ENCODE measurements at places on chromosomes 7 and 10.

DNA sequence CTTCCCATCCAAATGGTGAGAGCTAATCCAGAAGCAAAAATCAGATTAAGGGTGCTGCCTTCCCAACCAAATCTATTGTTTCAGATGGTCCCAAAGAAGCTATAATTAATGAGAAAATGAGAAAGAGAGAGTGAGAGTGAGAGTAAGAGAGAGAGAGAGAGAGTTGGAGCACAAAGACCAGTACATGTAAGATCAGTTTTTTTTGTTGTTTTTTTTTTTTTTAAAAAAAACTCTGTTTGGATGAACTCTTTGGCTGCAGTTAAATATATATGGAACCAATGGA is 305.6 kb downstream of the PTEN start:
- no peak overlapping the region for H3K4me3 ChIP-seq
- peaks cover 26% of the 10 kb centered on the region for H3K4me1 ChIP-seq
- no peak overlapping the region for H3K27ac ChIP-seq
- no peak for DNase-seq
- peaks cover 3% of the 10 kb centered on the region for H3K27me3 ChIP-seq

DNA sequence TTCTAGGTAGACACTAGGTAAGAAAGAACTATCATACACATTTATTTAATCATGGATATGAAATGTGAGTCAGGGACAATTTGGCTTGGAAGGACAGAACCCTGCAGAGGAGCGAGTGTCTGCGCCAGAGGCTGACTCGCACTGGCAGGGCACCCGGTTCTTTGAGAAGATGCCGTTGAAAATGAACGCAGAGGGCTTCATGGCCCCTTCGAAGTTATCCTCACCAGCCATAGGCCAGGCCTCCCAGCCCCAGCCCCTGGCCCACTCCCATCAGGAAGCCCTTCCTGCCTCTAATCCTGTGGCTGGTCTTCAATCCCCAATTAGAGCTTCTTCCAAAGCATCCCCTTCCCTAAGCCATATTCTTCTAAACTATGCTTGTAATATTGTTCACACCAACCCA is 239.8 kb downstream of the TCERG1L start:
- H3K27ac ChIP-seq = no peak overlapping the region
- DNase-seq = no peak
- no peaks in the 10 kb centered on the region for H3K4me1 ChIP-seq
- no peaks in the 10 kb centered on the region for H3K36me3 ChIP-seq
- no peak overlapping the region for H3K4me3 ChIP-seq

- H3K27ac ChIP-seq = peak within 1 kb of the TSS; percentile 5
- DNase-seq = peak; percentile 45
- no peaks in the 10 kb centered on the region for H3K36me3 ChIP-seq
- peaks cover 14% of the 10 kb centered on the region for H3K4me1 ChIP-seq
- H3K27me3 ChIP-seq = peaks cover 84% of the 10 kb centered on the region
- peak within 1 kb of the TSS; percentile 83 for H3K4me3 ChIP-seq
These were observed at the start of gene PRR15 for GRCh38 chr7:29563590-29564495. TSS of gene PRR15 (plus strand) at chr7:29563835. CDS start at chr7:29566330, 2,495 bp downstream.

DNA sequence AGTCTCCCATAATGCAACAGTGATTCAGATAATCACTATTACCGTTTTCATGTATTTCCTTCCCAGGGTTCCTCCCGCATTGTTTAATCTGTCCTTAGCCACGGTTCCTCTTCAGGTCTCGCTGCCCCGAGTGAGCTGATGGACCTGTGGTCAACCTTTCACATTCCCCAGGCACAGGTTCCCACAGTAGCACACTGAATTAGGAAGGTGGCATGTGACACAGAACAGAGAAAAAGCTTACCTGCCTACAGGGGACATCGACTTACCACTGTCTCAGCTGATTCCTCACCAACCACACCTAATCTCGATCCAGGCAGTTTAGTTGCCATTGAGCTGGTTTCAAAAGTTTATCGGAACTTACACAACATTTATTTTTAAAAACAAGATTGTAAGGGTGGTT is 72.2 kb downstream of the MTURN start:
- peaks cover 3% of the 10 kb centered on the region for H3K27me3 ChIP-seq
- H3K27ac ChIP-seq = no peak overlapping the region
- no peak overlapping the region for H3K4me3 ChIP-seq
- no peaks in the 10 kb centered on the region for H3K36me3 ChIP-seq

- no peak for DNase-seq
- H3K27ac ChIP-seq = no peak overlapping the region
- peaks cover 14% of the 10 kb centered on the region for H3K4me1 ChIP-seq
- no peaks in the 10 kb centered on the region for H3K36me3 ChIP-seq
- H3K27me3 ChIP-seq = no peaks in the 10 kb centered on the region
These were observed 85.5 kb upstream of the LRRC4 start for GRCh38 chr7:128116740-128117139.

DNA sequence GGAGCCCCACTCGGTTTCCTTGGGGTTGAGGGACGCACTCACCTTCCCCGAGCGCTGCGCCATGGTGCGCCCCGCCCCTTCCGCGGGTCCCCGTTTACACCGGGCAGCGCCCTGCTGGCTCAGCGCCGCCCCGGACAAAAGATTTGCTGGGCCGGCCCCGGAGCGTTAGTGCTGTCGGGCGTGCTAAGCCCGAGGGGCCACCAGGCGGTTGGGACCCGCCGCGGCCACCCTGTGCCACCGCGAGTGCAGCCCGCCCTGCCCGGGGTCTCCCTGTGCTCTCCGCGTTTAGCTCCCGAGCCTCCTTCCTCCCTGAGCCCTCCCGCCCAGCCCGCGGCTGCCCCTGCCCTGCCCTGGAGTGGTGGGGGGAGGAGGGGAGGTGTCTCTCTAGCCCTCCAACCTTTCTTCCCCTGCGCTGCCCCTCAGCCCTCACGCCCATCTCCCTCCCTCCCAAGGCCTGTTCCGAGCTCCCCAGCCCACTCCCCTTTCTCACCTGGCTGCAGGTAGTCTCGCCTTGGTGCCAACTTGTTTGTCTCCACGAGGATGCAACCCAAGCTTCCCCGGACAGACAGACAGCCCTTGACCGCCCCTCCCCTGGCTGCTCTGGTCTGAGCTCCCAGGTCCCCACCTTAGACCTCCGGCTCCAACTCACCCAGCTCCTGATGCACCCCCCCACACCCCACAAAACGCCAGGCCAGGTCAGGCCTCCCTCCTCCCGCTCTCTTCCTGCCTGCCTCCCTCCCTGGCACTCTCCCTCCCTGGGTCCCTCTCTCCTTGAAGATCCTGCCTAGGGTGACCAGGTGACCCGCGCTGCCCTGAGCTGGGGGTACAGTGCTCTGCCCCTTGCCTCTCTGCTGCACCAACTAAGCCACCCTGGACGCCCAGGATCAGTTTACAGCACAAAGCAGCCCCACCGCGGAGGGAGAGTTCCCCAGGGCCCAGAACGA is at the start of gene CRYGN:
Gene CRYGN (minus strand): TSS at position 287 of the 944 bp plus-strand sequence. CDS start 224 bp downstream, at position 63.
- H3K36me3 ChIP-seq = no peaks in the 10 kb centered on the region
- peaks cover 24% of the 10 kb centered on the region for H3K4me1 ChIP-seq
- peak within 1 kb of the TSS; percentile 66 for H3K4me3 ChIP-seq
- DNase-seq = no peak
- H3K27ac ChIP-seq = peak within 1 kb of the TSS; percentile 68

GRCh38 chr7:136803028-136803427 is 65.4 kb upstream of the CHRM2 start:
- no peak overlapping the region for H3K27ac ChIP-seq
- H3K4me3 ChIP-seq = no peak overlapping the region
- no peaks in the 10 kb centered on the region for H3K27me3 ChIP-seq
- no peaks in the 10 kb centered on the region for H3K36me3 ChIP-seq
- H3K4me1 ChIP-seq = no peaks in the 10 kb centered on the region

DNA sequence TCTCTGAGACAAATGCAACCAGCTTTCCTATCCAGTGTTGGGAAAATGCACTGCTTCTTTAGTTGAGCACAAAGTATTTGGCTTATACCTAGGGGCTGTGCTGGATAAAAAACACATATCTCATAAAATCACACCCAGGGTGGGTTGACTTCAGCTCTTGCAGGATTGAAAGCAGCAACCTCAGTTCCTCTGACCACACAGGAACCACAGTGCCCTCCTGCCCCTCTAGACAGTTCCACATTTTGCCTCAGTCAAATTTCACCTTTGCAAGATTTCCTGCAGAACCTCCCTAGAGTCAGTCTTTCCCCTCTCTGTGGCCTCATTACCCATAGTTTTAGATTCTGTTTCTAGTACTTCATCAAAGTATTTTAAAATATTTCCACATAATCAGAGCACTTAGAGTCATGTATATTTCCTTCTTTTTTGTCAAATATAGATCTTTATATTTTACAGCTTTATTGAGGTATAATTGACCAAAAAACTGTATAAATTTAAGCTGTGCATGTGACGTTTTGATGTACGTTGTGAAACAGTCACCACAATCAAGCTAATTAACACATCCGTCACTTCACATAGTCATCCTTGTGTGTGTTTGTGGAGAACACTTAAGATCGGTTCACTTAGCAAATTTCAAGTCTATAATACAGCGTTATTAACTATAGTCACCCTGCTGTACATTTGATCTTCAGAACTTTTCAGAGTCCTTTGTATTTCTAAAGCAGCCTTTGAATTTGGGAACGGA is 37.0 kb upstream of the EGR2 start:
- peaks cover 48% of the 10 kb centered on the region for H3K4me1 ChIP-seq
- no peaks in the 10 kb centered on the region for H3K36me3 ChIP-seq
- no peaks in the 10 kb centered on the region for H3K27me3 ChIP-seq
- peak overlapping the region; percentile 68 for H3K27ac ChIP-seq

- no peaks in the 10 kb centered on the region for H3K4me1 ChIP-seq
- no peak for DNase-seq
- H3K36me3 ChIP-seq = no peaks in the 10 kb centered on the region
- no peak overlapping the region for H3K4me3 ChIP-seq
These were observed 26.6 kb downstream of the FGF8 start for GRCh38 chr10:101749047-101750016.

DNA sequence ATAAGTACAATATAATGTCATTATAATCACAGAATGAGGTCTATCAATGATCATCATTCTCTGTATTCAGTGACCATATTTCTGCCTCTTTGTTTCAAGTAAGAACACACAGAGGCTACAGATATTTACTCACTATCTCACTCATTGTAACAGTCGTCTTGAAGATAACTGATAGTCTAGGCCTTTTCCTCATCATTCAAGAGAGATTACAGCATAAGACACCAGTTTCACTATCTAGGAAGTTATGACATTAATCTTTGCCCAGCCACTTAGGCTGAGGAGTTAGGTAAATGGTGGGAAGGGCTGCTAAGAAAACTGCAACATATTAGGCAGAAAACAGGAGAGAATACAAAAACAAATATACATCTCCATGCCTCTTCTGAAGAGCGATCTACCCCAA is 125.3 kb downstream of the CHCHD3 start:
- no peaks in the 10 kb centered on the region for H3K4me1 ChIP-seq
- no peak for DNase-seq
- no peak overlapping the region for H3K4me3 ChIP-seq
- H3K27ac ChIP-seq = no peak overlapping the region
- peaks cover 5% of the 10 kb centered on the region for H3K36me3 ChIP-seq

GRCh38 chr10:35133586-35133985 is 6.9 kb downstream of the CREM start:
- H3K36me3 ChIP-seq = peaks cover 7% of the 10 kb centered on the region
- peaks cover 57% of the 10 kb centered on the region for H3K4me1 ChIP-seq
- H3K27me3 ChIP-seq = no peaks in the 10 kb centered on the region
- DNase-seq = no peak

GRCh38 chr10:15168786-15169554 is 477 bp upstream of the NMT2 start:
- peaks cover 3% of the 10 kb centered on the region for H3K36me3 ChIP-seq
- peaks cover 42% of the 10 kb centered on the region for H3K4me1 ChIP-seq
- H3K4me3 ChIP-seq = peak overlapping the region; percentile 76
- H3K27me3 ChIP-seq = no peaks in the 10 kb centered on the region
- peak; percentile 91 for DNase-seq
- peak overlapping the region; percentile 84 for H3K27ac ChIP-seq

DNA sequence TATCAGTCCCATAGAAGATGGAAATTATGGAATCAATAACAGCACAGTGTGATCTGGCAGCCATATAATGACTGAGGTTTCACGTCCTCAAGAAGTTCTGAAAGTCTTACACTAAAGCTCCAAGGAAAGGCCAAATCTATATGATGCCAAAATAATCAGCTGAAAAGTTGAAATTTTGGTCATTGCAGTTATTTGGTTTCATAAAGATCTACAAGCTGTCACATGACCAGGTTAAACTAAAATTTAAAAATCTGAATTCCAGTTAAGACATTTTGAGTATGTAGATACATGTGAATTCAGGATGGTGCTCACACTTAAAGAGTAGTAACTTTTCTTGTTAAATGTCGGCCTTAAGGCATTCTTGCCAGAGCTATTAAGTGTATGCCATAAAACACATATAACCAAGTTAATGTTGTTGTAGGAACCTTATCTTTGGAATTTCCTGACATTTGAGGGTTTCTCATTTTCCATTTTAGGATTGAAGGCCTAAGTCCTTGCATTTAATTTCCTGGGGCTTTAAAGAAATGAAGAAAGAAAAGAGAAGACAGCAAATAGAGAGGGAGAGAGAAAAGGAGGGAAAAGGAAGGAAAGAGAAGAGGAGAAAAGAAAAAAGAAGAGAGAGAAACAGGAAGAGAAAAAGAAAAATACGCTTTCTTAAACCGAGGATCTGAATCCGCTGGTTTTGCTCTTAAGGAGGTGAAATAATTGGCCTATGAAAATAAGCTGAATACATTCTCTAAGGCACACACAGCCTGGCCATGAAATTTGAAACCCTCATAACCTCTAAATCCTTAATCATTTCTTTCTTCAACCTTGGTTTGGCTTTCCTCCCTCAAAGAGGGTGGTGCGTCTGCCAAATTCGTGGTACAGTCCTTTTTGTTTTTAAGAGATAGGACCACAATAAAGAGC is 43.8 kb downstream of the DENND2A start:
- H3K36me3 ChIP-seq = no peaks in the 10 kb centered on the region
- no peak overlapping the region for H3K27ac ChIP-seq
- no peak for DNase-seq
- H3K4me1 ChIP-seq = peaks cover 8% of the 10 kb centered on the region
- no peak overlapping the region for H3K4me3 ChIP-seq

GRCh38 chr7:150830937-150831336 is 21.4 kb upstream of the AOC1 start:
- no peaks in the 10 kb centered on the region for H3K4me1 ChIP-seq
- H3K36me3 ChIP-seq = no peaks in the 10 kb centered on the region
- H3K27me3 ChIP-seq = peaks cover 46% of the 10 kb centered on the region
- no peak overlapping the region for H3K4me3 ChIP-seq

- H3K36me3 ChIP-seq = no peaks in the 10 kb centered on the region
- H3K27me3 ChIP-seq = no peaks in the 10 kb centered on the region
- H3K4me3 ChIP-seq = no peak overlapping the region
- no peaks in the 10 kb centered on the region for H3K4me1 ChIP-seq
These were observed 143.8 kb downstream of the C7orf25 start for GRCh38 chr7:42768045-42768444.

GRCh38 chr7:28954471-28954870 is 3.7 kb downstream of the TRIL start:
- H3K4me3 ChIP-seq = no peak overlapping the region
- peaks cover 2% of the 10 kb centered on the region for H3K36me3 ChIP-seq
- H3K4me1 ChIP-seq = peaks cover 6% of the 10 kb centered on the region
- peaks cover 56% of the 10 kb centered on the region for H3K27me3 ChIP-seq

GRCh38 chr10:1679821-1680650 is 57.3 kb downstream of the ADARB2 start:
- no peaks in the 10 kb centered on the region for H3K36me3 ChIP-seq
- no peak overlapping the region for H3K4me3 ChIP-seq
- no peaks in the 10 kb centered on the region for H3K27me3 ChIP-seq
- DNase-seq = no peak
- H3K27ac ChIP-seq = no peak overlapping the region

- no peak for DNase-seq
- no peak overlapping the region for H3K27ac ChIP-seq
- peaks cover 29% of the 10 kb centered on the region for H3K27me3 ChIP-seq
- no peak overlapping the region for H3K4me3 ChIP-seq
These were observed 12.5 kb downstream of the RBM20 start for GRCh38 chr10:110656612-110657011.
